ENCODE measurements at places on chromosomes 3 and 15.

DNA sequence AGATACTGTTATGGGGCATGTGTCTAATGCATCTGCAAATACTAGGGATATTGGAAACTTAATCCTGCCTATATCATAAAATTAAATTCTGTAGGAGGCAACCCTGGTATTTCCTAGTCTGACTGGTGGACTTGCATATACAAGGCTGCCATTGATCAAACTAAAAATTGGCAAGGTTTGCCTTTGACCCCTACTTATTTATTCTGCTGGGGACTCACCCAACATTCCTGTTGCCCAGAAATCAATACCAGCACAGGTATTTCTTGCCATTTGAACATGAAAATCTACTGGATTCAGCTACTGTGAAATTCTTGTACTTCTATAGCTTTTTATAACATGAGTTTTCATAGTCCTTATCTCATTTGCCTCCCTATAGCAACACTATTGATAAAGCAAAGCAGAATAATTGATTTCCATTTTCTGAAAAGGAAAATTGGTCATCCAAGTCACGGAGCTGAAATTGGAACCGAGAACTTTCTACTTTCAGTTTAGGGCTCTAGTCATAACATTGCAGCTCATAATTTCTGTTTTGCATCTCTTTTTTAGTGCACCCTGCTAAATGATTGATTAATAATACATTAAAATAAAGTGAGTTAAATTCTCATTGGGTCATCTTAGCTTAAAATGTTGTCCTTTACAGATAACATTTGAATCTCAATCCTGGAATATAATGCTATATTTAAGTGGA, 365.2 kb downstream of the MFSD1 start:
- DNase-seq = no peak

- no peak for DNase-seq
These were observed 31.0 kb downstream of the GRIP2 start for GRCh38 chr3:14508966-14509795.

GRCh38 chr3:195854628-195855294, 43.0 kb upstream of the MUC4 start:
- no peak for DNase-seq

GRCh38 chr3:22685597-22685996, 517.5 kb upstream of the UBE2E2 start:
- DNase-seq = no peak

GRCh38 chr15:88255484-88256278, 858 bp downstream of the NTRK3 start:
- DNase-seq = peak; percentile 27

DNA sequence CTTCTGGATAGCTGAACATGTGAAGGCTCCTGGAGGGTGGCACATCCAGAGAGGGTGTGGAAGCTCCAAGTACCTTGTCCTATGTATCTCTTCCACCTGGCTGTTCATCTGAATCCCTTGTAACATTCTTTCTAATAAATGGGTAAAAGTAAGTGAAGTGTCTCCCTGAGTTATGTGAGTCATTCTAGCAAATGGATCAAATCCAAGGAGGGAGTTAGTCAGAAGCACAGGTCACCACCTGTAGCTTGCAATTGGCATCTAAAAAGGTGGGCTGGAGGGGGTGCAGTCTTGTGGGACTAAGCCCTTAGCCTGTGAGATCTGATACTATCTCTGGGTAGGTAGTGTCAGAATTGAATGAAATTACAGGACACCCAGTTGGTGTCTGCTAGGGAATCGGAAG, 71.0 kb downstream of the WWTR1 start:
- DNase-seq = peak; percentile 72
